ENCODE measurements at places on chromosomes 3 and 15. TPM values are rescaled to one million over a fixed set of nuclear protein-coding genes. Genes with fewer than 3 reads are reported as not detected.

- no peak overlapping the region for H3K4me3 ChIP-seq
- no peaks in the 10 kb centered on the region for H3K4me1 ChIP-seq
- H3K27ac ChIP-seq = no peak overlapping the region
- no peaks in the 10 kb centered on the region for H3K36me3 ChIP-seq
- H3K27me3 ChIP-seq = no peaks in the 10 kb centered on the region
- no peak for DNase-seq
Observed at GRCh38 chr15:87929841-87930240, 326.7 kb downstream of the NTRK3 start.

DNA sequence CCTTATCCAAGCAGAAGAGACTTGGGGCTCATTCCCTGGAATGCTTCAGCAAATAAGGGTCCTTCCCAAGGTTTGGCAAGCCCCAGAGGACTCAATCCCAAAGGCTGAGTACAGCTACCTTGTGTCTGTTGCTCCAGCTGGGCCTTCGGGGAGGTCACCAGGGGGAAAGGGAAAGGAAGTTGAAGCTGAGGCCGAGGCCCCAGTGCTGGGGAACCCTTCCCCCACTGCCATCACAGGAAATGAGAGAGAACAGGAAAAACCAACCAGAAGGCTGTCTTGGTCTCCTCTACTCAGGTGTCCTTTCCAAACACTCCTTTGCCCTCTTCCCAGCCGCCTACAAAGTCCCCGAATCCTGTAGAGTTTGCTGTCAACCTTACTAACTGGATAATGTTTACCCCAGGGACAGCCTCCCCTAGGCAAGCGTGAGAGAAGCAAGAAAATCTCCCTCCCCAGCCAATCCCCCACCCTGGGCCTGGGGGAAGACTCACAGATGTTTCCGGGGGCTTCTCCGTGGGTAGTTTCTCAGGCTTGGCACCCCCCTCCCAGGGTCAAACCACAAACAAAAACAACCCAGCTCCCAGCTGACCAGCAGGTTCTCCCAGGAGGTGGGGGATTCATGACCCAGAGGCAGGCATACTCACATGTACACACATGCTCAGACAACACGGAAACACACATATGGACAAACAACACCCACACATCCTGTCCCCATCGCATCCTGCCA lies 5.5 kb downstream of the CSRNP1 start:
- peaks cover 54% of the 10 kb centered on the region for H3K4me1 ChIP-seq
- H3K4me3 ChIP-seq = no peak overlapping the region
- H3K27ac ChIP-seq = peak overlapping the region; percentile 79
- no peaks in the 10 kb centered on the region for H3K36me3 ChIP-seq
- no peaks in the 10 kb centered on the region for H3K27me3 ChIP-seq

GRCh38 chr15:25091421-25092158 lies 136.8 kb downstream of the SNRPN start:
- no peaks in the 10 kb centered on the region for H3K27me3 ChIP-seq
- H3K4me1 ChIP-seq = no peaks in the 10 kb centered on the region
- H3K27ac ChIP-seq = no peak overlapping the region
- H3K36me3 ChIP-seq = no peaks in the 10 kb centered on the region
- no peak for DNase-seq

ROBO2 gene
- total RNA-seq = 1.3 TPM

- H3K4me3 ChIP-seq = no peak overlapping the region
- H3K36me3 ChIP-seq = no peaks in the 10 kb centered on the region
- no peak for DNase-seq
- H3K27ac ChIP-seq = no peak overlapping the region
- H3K4me1 ChIP-seq = no peaks in the 10 kb centered on the region
Observed at GRCh38 chr15:31131853-31132375, 30.4 kb upstream of the TRPM1 start.

DNA sequence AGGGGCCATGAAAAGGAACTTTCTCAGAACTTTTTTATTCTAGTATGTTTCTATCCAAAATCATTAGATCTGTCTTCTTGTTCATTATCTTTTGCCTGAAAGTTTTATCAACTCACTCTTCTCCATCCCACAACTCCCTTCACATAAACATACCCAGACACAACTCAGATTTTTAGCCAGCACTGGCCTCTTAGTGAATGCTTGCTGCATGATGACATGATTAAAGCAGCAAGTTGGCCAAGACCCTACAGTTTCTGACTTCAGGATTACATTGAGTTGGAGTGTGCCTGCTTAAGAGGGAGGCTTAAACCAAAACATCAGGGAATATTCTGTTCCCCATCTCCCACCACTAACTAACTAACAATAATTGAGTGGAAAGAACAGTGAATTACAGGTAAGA lies 38.1 kb downstream of the PLSCR2 start:
- H3K27ac ChIP-seq = no peak overlapping the region
- no peak for DNase-seq
- no peaks in the 10 kb centered on the region for H3K36me3 ChIP-seq
- H3K27me3 ChIP-seq = no peaks in the 10 kb centered on the region
- no peak overlapping the region for H3K4me3 ChIP-seq

ILDR1 gene
- total RNA-seq = not detected

IMPG2 gene
- total RNA-seq = 0.10 TPM

- H3K4me1 ChIP-seq = no peaks in the 10 kb centered on the region
- no peaks in the 10 kb centered on the region for H3K27me3 ChIP-seq
- H3K4me3 ChIP-seq = no peak overlapping the region
- H3K36me3 ChIP-seq = no peaks in the 10 kb centered on the region
- DNase-seq = no peak
Observed at GRCh38 chr3:114122027-114122709, 56.7 kb downstream of the DRD3 start.

- H3K27ac ChIP-seq = no peak overlapping the region
- no peaks in the 10 kb centered on the region for H3K4me1 ChIP-seq
- no peak overlapping the region for H3K4me3 ChIP-seq
- no peaks in the 10 kb centered on the region for H3K27me3 ChIP-seq
- DNase-seq = no peak
Observed at GRCh38 chr3:24595796-24596195, 101.1 kb upstream of the THRB start.

HIGD2B gene
- 0.21 TPM for total RNA-seq

ST3GAL6 gene
- total RNA-seq = 0.15 TPM

DNA sequence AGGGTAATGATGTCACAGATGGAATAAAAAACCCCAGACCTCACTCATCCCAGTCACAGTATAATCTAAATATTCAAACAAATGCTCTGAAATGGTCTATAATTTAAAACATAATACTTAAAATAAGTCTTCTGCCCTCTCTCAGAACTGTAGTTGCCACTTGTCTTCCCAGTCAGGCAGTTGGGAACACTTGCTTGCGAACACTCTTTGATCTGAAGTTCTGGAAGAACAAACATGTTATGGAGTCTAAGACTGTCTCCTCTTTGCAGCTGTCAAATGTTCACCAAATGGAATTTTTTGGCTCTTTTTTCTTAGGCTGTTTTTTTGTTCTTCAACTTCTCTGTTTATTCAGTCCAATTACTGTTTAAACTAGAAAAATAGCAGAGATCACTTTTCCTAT lies 711.1 kb upstream of the GOLIM4 start:
- DNase-seq = no peak
- no peaks in the 10 kb centered on the region for H3K36me3 ChIP-seq
- no peak overlapping the region for H3K27ac ChIP-seq

GRCh38 chr3:123419181-123419849 lies 29.6 kb downstream of the ADCY5 start:
- no peak for DNase-seq
- no peaks in the 10 kb centered on the region for H3K36me3 ChIP-seq
- H3K27me3 ChIP-seq = 0 out of 2 replicates have a peak, but pooled peaks cover 2% of the 10 kb centered on the region
- H3K4me3 ChIP-seq = no peak overlapping the region

SI gene
- not detected for total RNA-seq

DNA sequence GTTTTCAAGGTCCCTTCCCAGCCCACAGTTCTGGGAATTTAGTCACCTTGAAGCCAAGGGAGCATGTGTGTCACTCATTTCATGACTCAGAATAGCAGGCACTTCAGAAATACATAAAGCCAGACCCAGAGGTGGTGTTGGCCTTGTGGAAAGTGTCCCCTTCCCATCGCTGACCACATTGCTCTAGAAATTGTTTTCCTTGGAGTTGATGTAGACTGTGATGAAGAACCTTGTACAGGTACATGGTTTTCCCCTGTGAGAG lies 158.8 kb downstream of the SLCO3A1 start:
- no peaks in the 10 kb centered on the region for H3K4me1 ChIP-seq
- no peak overlapping the region for H3K27ac ChIP-seq
- no peaks in the 10 kb centered on the region for H3K27me3 ChIP-seq
- DNase-seq = no peak

HAUS2 gene
- total RNA-seq = 42.4 TPM

DNA sequence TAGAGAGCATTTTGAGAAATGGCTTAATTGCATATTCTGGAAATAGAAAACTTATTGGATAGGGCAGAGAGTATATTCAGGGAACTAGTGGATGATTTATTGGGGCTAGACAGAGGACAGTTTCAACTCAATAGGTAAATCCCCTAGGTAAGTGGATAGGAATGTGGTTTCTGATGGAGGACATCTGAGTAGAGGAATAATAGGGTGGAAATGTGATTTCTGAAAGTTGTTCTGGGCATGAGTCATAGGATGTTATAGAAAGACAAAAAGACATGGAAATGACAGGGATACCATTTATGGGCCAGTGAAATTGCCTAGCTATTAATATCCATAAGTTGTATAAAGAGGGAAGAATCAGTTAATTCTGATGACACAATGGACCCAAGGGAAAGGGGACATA lies 563.3 kb upstream of the GOLIM4 start:
- H3K4me1 ChIP-seq = no peaks in the 10 kb centered on the region
- H3K36me3 ChIP-seq = no peaks in the 10 kb centered on the region
- no peak overlapping the region for H3K4me3 ChIP-seq
- no peak overlapping the region for H3K27ac ChIP-seq
- DNase-seq = no peak

DNA sequence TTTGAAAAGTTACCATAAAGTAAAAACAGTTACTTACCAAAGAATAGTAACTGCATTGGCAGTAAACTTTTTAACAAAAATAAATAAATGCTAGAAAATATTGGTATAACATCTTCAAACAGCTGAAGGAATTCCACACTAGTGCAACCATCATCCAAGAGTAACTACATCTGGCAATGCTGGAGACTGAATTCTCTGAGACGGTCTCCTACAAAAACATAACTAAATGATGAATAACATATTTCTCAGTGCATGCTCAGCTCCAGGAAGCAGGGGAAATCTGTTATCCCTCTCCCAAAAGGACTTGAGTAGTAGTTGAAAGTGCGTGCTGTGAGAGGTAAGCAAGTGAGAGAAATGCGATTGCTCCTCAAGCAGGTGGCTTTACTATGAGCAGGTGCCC lies 526.8 kb upstream of the CCDC54 start:
- no peaks in the 10 kb centered on the region for H3K36me3 ChIP-seq
- no peaks in the 10 kb centered on the region for H3K4me1 ChIP-seq
- no peak for DNase-seq
- no peak overlapping the region for H3K4me3 ChIP-seq
- H3K27ac ChIP-seq = no peak overlapping the region

- DNase-seq = no peak
- H3K4me1 ChIP-seq = no peaks in the 10 kb centered on the region
- H3K27ac ChIP-seq = no peak overlapping the region
- H3K36me3 ChIP-seq = no peaks in the 10 kb centered on the region
- no peaks in the 10 kb centered on the region for H3K27me3 ChIP-seq
- H3K4me3 ChIP-seq = no peak overlapping the region
Observed at GRCh38 chr3:197305854-197306253, 7.4 kb upstream of the DLG1 start.

DNA sequence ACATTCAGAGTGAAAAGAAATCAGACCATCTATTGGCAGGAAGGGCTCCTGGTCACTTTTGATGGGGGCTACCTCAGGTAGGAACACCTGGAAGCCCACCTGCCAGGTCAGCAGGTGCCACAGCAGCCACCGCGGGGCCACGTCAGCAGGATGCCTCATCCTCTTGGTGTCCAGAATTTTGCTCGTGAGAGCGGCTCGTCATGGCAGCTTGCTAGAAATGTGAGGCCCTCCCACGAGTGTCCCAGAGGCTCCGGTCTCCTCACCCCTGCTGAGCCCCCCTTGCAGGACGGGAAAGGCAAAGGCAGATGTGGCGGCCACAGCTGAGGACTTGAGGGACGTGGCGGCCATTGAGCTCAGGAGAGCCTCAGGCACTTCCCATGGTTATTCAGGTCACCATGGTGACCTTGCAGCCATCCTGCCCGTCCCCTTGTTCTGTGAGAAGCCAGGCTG lies 129.4 kb downstream of the LRRK1 start:
- H3K27me3 ChIP-seq = no peaks in the 10 kb centered on the region
- no peaks in the 10 kb centered on the region for H3K4me1 ChIP-seq
- H3K36me3 ChIP-seq = peaks cover 6% of the 10 kb centered on the region
- no peak overlapping the region for H3K27ac ChIP-seq

TGM5 gene
- not detected for total RNA-seq

FGF12 gene
- 0.51 TPM for total RNA-seq

HYKK gene
- total RNA-seq = 19.8 TPM

GOLGA6L7 gene
- not detected for total RNA-seq
